ENCODE measurements at places on chromosomes 13 and 19.

- no peak for DNase-seq
Measured at GRCh38 chr13:42617221-42617620, 43.3 kb downstream of the TNFSF11 start.

DNA sequence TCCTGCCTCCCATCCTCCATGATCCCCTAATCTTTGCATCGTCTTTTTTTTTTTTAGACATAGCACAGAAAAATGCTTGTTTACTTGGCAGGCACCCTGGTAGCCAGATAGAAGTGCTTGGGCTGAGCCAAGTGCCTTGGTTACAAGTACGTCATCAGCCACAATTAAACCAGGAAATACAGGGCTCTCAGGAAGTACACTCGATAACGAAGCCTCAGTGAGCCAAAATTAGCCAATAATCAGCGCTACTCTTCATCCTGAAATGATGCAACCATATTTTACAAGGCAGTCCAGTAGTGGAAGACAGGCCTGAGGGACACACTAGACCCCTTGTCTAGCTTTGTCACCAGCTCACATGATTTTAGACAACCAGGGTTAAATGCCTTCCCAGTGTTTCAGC lies 194.0 kb upstream of the NBEA start:
- no peak for DNase-seq

DNA sequence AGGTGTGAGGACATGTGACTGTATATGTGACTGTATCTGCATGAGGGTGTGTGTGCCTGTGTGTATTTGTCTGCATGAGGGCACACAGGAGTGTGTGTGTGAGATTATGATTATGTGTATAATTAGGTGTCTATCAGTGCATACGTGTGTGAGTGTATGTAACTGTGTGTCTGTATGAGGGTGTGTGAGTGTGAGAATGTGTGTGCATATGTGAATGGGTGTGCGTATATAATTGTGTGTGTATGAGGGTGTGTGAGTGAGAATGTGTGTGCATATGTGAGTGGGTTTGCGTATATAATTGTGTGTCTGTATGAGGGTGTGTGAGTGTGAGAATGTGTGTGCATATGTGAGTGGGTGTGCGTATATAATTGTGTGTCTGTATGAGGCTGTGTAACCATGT lies 3.0 kb upstream of the ACSBG2 start:
- DNase-seq: no peak

GRCh38 chr13:71291842-71292146 lies 575.2 kb downstream of the DACH1 start:
- DNase-seq: no peak

- DNase-seq: peak; percentile 65
Measured at GRCh38 chr19:5563008-5563431, 4.7 kb downstream of the TINCR start.

GRCh38 chr13:87810920-87811344 lies 139.8 kb downstream of the SLITRK5 start:
- no peak for DNase-seq

Measured in ELF-1 (cell line).